Left lung (tissue), 14 donors: ENCODE measurements at places on chromosomes 5 and 9. TPM values are rescaled to one million over a fixed set of nuclear protein-coding genes. Genes with fewer than 3 reads are reported as not detected.

The ACOT12 gene
- not detected for total RNA-seq

- DNase-seq = no peak
These were observed 210.4 kb upstream of the RFX3 start for GRCh38 chr9:3736161-3736560.

DNA sequence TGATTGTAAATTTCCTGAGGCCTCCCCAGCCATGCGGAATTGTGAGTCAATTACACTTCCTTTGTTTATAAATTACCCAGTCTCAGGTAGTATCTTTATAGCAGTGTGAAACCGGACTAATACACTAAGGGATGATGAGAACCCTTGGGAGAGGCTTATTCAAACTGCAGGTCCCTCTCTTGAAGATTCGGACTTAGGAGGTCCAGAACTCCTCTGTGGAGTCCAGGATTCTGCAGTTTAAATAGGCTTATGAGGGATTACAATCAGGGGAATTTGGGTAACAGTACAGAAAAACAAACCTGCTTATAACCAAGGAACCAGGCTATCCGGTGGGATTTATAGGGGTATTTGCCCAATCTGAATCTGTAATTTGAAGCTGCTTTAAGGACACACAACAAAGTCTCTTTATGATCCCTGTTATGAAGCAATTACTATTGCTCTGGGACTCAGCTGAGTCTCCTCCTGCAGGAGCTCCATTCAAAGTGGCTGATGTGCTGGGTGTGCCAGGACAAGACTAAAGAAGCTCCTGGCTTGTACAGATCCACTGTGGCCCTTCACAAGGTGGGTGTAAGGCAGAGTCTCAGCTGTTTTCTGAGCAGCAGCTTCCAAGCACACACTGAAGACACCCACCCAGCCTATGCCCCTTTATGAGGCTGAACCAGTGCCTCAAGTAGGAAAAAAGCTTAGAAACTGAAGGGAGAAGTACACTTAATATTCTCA is 41.8 kb upstream of the LHFPL2 start:
- no peak for DNase-seq

DNA sequence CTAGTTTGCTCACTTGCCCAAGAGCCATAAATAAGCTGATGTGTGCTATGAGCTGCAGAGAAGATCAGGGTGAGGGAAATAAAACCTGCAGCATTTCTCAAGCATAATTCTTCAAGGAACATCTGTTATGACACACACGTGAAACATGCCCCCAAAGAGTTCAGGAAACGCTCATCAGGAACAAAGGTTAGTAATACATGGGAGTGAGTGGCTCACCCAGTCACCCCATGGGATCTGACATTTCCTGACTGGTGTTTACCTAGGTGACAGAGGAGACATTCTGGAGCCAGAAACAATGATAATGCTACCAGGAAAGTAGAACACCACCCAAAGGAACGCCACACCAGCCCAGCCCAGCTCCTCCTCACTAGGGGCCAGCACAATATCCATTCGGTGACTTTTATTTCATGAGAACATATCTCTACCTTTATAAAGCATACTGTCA is 66.0 kb downstream of the FRMD3 start:
- DNase-seq = no peak

GRCh38 chr9:97853844-97854695 is 1.0 kb downstream of the FOXE1 start:
- no peak for DNase-seq
